ENCODE measurements at places on chromosomes 12 and 14.

GRCh38 chr14:57492859-57493258, 798 bp downstream of the CCDC198 start:
- no peak for DNase-seq

DNA sequence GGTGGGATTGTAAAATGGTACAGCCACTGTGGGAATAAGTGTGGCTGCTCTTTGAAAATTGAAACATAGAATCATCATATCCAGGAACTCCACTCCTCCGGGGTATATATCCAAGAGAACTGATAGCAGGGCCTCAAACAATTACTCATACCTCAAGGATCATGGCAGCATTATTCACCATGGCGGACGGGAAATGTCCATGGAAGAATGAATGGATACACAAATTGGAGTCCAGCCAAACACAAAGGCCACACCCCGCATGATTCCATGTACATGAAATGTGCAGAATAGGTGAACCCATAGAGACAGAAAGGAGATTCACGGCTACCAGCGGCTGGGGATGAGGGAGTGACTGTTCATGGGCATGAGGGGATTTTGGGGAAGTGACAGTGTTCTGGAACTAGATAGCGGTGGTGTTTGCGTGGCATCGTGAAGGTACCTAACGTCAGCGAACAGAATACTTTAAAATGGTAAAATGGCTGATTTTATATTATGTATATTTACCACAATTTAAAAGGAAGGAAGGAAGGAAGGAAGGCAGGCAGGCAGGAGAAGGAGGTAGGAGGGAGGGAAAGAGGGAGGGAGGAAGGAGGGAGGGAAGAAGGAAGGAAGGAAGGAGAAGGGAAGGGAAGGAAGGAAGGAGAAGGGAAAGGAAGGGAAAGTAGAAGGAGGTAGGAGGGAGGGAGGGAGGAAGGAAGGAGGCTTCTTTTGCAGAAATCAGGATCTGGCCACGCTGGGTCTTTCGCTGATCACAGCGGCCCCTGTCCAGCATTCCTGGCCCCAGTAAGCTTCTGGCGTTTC, 14.1 kb upstream of the NCOR2 start:
- no peak for DNase-seq

- DNase-seq = no peak
Observed at GRCh38 chr14:90805662-90806540, 10.3 kb downstream of the TTC7B start.

- no peak for DNase-seq
Observed at GRCh38 chr12:124428792-124429281, 133.9 kb downstream of the RFLNA start.

DNA sequence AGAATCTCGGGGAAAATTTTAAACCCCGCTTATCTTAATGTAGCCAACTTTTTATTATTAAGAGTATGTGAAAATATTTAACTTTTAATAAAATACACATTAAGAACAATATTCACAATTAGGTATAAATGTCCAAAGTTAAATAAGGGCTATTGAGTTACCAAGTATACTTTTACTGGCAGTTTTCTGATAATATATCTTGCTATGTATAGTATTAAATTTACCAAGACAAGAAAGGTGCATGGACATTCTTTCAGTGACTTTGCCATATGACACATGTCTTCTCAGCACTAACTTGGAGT, 115.4 kb downstream of the MON2 start:
- no peak for DNase-seq

GRCh38 chr14:31505411-31505810, 17.6 kb upstream of the GPR33 start:
- no peak for DNase-seq

DNA sequence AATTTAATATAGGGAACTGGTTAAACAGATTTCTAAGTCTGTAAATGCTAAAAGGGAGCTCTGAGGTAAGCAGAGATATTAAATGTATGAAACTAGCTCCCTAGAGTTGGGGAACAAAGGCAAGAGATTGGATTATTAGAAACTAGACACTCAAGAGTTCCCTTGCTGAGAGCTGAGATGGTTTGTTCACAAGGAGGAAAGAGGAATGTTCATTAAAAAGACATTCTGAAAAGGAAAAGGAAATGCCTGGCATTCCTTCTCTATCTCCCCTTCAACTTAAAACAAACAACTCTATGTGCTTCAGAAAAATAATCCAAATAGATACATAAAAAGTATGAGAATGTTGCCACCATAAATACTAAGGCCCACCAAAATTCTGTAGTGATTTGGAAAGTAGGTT, 73.7 kb downstream of the GALNT4 start:
- DNase-seq = no peak

DNA sequence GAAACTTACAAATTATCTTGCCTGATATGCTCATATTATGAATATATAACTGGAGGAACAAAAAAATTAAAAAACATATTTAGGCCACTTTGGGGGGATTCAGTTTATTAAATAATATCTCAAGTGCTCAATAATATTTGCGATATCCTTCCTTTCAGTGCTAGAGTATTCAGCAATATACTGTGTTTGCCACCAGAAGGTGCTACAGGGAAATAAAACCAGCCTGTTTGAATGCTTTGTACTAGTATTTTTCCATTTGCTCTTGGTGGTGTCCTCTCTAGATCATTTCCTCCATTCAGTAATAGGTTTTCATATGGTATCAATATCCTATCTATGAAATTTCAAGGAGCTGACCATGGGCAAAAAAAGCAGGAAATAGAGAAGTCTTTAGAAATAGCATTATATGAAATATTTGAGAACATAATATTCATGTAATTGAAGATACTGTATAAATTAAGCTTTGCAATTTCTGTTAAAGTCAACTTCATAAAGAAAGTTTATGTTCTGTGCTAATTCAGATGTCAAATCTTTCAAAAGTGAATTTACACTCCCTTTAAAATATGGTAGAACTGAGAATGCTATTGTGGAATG, 106.2 kb upstream of the NAV3 start:
- DNase-seq = no peak

DNA sequence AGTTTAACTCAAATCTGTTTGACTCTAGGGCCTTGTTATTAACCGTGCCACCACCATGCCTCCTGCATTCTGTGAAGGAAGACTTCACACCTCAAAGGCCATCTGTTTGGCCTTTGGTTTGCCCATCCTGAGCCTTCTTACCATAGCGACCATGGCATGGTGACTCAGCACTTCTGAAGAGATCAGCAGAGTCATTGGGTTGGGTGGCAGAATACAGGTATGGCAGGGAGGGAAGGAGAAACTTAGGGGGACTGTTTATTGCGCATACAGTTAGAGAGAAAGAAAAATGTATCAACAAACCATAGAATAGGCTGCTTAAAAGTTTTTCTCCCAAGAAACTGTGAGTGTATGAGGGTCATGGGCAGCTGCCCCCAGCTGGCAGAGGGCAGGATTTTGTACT, 49.2 kb downstream of the DAD1 start:
- DNase-seq = peak; percentile 51

DNA sequence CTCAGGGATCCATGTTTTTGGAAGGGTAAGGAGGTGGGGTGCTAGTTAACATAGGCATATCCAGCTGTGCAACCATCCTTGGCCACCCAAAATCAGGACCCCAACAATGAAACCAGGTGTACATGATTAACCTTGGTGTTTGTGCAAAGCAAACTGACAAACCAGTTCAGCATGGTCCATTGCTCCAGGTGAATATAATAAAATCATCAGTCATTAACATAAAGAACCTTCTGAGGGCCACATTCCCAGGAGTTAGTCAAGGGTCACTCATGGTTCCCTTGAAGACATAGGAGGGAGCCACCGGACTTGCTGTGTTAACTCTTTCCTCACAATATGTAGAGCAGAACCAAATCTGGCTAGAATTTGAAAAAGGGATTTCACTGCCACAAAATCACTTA, 17.8 kb downstream of the SLC38A2 start:
- no peak for DNase-seq

- DNase-seq = no peak
Observed at GRCh38 chr12:6323340-6323994, 13.0 kb downstream of the PLEKHG6 start.

Measured in activated CD4-positive, alpha-beta T cell treated with anti-CD3 and anti-CD28 coated beads for 48 hours (primary cell).